ENCODE measurements at places on chromosomes 2 and 18. TPM values are rescaled to one million over a fixed set of nuclear protein-coding genes. Genes with fewer than 3 reads are reported as not detected.

DNA sequence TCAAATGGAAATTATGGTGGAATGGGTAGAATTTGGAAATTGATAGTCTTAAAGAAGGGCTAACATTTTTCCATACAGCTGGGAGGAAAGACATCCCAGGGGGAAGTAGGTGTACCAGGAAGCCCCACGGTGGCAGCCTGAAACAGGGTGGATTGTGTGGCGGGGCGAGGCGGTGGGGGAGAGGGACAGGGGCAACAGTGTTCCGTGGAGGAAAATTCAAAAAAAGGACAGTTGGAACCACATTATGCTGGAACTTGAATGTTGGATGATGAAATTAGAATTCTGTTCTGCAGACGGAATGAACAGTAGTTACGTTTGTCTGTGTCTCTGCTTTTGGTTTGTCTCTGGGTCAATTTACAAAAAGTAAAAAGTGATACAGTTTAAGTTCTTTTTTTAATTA, 10.6 kb upstream of the CIB4 start:
- DNase-seq: no peak

DNA sequence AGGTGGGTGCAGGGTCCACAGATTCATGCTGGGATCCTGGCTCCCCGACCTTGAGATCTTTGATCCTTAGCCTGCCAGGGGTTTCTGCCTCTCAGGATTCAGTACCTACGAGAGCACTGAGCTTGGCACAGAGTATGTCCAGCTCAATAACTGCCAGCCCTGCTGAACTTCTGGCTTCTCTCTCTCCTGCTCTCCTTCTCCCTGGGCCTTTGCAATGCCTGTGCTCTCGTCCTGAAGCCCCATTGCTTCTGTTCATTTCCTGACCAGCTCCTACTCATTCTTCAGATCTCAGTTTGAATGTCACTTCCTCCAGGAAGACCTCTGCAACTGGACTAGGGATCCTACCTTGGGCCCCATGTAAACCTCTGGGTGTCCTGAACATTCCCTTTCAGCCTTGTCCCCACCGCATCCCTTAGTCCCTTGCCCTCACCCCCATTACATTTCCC, 113.8 kb upstream of the HAAO start:
- no peak for DNase-seq

GRCh38 chr2:29762239-29762638, 159.1 kb downstream of the ALK start:
- DNase-seq: no peak

DNA sequence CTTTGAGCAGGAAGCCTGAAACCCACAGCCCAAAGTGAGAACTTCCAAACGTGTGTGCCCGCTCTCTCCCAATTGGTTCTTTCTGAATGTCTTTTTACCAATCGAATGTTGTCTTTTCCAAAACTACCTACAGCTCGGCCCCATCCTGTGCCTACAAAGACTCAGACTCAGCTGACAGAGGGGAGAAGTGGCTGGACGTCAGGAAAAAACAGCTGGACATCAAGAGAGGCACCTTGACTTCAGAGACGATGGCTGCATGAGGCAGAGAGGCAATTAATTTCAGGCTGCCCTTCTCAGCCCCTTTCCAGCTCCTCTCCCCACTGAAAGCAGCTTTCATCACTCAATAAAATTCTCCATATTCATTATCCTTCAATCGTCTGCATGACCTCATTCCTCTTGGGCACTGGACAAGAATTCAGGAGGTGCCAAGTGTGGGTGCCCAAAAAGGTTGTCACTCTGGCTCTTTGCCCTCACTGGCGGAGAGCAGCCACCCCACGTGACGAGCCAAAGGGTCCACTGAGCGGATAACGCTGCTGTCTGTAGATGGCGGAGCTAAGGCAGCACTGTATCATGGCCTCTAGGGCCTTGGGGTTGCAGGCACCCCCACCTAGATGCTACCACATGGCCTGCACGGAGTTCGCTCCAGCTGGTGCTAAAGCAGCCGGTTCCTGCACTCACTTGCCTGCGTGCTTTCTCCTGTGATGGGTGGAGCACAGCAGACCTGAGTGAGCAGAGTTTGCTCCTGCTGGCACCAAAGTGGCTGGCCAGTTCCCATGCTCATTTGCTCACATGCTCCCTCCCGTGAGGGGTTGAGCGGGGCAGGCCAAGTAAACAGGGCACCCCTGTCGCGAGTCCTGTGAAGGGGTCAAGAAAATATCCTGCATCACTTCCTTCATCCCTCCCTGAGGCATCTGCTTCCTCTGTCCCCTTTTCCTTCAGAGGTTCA, 37.9 kb downstream of the FAM210A start:
- DNase-seq: no peak

GRCh38 chr18:75204269-75204731, 4.6 kb downstream of the PTGR3 start:
- DNase-seq: no peak

DNA sequence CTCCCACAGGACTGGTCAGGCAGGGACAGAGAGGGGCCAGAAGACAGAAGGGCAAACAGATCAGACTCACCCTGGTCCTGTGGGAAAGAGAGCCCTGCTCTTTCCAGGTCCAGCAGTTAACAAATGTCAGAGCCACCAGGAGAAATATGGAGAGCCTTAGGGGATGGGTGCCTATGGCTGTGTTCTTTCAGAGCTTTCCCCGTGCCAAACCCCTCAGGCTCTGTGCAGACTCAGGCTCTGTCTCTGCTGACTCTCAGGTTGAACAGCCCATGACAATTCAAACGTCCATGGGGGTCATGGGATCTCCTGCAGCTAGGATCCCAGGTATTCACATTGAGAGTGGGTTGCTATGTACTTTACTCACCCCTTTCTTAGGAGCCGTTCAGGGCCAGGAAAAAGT, 120.8 kb upstream of the ERBB4 start:
- DNase-seq: no peak

SPP2 gene
- total RNA-seq: not detected

CERKL gene
- total RNA-seq: not detected
